NCI-H446 treated with DMSO at 0.1 percent for 48 hours (cell line): ENCODE measurements at places on chromosomes 11 and 22.

DNA sequence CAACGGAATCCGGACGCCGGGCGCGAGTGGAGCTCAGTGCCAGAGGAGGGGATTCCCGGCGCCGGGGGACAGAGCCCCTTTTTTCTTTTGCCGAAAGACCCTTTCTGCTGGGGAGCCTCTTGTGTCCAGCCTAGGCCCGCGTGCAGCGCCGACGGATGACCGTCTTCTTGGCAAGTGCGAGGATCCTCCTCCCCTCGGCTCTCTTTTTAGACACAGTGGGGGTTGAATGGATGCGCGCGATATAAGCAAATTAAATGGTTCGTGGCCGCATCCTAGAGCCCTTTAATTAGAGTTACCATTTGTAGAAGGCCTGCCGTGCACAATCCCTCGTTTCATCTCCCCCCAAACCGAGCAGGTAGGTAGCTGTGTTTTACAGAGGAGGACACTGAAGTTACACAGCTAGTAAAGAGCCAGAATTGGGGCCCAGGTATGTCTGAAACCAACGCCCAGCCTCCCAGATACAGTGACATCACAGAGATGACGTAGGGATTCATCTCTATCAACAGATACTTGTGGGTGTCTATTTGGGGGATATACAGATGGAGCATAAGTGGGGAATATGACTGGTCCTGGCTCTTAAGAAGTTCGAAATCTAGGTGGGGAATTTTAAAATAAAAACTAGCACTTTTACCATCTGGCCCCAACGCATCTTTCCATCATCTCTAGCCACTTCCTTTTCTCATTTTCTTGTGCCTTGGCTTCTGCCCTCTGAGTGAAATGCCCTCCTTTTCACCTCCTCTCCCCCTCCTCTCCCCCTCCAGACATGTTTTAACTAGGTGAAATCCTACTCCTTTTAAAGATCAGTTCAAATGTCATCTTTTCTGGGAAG, 875 bp downstream of the TCP11L1 start:
- peak; percentile 16 for DNase-seq

- DNase-seq, result no peak
Measured at GRCh38 chr22:49719046-49719445, 108.6 kb downstream of the BRD1 start.

- DNase-seq, result no peak
Measured at GRCh38 chr11:73284106-73284505, 12.0 kb downstream of the P2RY6 start.

GRCh38 chr11:61785837-61786402, 6.5 kb downstream of the TMEM258 start:
- no peak for DNase-seq

DNA sequence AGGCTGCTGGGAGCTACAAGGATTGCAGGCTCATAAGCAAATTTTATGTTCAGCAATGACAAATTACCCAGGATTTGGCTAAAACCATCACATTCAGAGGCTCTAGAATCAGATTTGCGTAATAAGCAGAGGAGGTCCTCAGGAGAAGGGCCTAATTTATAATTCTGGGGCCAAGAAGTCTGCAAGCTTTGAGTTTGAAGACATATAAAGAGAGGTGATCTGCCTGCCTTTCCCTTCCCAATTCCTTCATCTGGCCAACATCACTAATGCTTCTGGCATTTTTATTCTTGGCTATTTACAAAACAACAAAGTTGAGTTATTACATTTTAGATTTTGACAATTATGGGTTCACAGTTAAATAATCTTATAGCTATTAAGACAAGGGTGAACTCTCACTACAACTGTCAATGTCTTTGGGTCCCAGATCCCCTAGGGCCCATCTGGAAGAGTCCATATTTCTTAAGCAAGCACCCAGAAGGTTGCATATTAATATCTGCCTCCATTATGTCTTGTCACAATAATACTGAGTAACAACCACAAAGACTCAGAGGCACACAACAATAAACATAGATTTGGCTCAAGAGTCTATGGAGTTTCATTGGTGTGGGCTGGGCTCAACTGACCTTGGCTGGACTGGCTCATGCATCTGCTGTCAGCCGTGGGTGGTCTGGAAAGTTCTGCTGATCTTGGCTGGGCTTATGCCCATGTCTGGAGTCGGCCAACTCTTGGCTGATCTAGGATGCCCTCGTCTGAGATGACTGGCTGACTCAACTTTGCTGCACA, 67.2 kb upstream of the CD82 start:
- peak; percentile 81 for DNase-seq

- no peak for DNase-seq
Measured at GRCh38 chr11:46677169-46677568, 23.2 kb downstream of the ARHGAP1 start.

- DNase-seq, result peak; percentile 32
Measured at GRCh38 chr22:20240447-20240764, 27.7 kb downstream of the RTN4R start.

- DNase-seq, result no peak
Measured at GRCh38 chr11:123260511-123261211, 65.6 kb upstream of the CLMP start.

DNA sequence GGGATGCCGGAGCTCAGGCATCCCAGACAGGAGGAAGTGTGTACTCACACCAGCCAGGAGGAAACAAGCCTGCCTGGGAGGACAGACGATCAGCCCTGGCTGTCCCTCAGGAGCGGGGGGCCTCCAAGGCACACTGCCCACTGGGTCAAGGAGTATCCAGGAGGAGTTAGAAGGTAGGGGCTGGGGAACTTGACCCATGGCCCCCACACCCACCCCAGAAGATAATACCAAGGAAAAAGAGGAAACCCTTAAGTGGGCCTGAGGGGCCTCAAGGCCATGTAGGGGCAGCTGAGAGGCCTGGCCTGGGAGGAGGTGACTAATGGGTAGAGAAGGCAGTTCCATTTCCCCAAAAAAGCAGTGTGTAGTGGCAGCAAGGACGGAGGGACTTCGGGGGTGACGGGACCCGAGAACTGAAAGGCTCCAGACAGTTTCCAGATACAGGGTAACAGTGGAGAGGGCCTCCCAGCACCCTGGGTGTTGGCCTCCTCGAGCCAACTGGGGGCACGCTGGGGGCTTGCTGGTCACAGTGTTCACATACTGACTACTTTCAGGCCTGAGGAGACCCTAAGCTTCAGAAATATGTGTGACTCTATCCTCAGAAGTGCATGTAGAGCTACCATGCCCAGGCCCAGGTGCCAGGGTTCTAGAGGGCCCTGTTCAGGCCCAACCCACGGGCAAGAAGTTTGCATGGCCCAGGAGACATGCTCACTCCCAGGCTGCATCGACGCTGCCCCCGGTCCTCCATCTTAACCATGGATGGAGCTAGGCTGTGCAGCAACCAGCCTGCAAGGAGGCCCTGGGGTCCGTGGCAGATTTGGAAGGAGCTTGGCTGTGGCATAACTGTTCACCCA, 75.7 kb upstream of the PITPNB start:
- DNase-seq, result no peak

GRCh38 chr22:41770715-41771468, 29.6 kb upstream of the CCDC134 start:
- DNase-seq, result no peak

DNA sequence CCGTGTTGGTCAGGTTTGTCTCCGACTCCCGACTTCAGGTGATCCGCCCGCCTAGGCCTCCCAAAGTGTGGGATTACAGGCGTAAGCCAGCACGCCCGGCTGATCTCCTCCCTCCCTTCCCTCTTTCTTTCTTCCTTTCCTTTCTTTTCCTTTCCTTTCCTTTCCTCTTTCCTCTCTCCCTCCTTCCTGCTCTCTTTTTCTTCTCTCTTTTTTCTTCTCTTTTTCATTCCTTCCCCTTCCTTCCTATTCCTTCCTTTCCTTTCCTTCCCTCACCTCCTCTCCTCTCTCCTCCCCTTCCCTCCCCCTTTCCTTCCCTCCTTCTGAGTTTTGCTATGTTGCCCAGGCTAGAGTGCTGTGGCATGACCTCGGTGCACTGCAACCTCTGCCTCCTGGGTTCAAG, 3.9 kb upstream of the ZDHHC5 start:
- no peak for DNase-seq

DNA sequence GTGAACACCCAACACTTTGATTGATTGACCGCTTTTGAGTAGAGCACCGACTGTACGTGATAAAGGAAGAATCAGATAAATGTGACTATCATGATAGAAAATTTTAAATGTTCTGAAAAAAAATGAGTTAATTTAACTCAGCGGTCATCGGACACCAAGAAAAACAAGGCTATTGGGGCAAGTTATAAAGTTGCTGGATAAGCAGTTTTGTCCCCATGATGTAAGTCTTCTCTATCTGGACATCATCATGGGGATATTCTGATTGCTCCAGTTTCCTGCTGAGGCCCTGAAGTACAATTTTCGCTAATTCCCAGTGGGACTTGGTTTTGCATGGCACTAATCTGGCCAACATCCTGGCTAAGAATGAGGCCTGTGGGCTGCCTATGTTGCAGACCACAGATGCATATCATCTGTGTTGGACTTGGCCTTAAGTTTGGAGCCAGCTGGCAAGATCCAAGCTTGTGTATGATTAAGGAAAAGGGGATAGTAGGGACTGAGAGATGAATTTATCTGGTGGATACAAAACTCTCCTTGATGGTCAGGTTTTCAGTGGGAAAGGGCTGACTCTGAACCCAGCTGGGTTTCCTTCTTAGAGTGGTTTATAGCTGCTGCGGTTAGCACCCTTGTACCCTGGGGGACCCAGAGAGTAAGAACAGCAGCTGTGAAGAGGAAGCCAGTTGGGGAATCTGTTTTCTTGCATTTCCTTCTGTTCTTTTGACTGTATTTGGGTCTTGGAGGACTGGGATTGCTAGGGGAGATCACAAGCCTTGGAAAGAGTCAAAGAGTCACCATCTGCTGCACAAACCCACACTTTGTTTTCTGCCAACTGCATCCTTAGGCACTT, 118.3 kb downstream of the SEZ6L start:
- DNase-seq, result peak; percentile 30

GRCh38 chr22:29370537-29370936, 17.8 kb downstream of the AP1B1 start:
- DNase-seq, result no peak

GRCh38 chr11:70078095-70078780, at the start of gene ANO1:
Gene ANO1, plus strand, starts transcription at chr11:70078317. Its CDS starts 290 bp downstream, at chr11:70078607.
- no peak for DNase-seq

DNA sequence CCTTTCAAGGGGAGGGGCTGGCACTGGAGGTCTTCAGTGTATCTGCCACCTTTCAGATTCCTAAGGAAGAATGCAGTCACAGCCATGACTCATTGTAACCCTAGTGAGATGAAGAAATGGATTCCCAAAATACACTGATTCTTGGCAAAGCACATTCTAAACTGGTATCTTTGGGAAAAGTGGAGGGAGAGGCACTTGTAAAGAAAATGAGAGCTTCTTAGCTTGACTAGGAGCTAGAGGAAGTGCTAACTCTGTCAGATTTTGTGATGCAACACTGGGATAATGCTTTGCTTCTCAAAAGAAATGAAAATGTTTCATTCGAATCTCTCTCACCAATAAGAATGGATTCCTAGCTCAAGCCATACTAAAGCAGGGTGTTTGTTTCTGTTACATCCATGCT, 14.3 kb downstream of the NRIP3 start:
- no peak for DNase-seq

DNA sequence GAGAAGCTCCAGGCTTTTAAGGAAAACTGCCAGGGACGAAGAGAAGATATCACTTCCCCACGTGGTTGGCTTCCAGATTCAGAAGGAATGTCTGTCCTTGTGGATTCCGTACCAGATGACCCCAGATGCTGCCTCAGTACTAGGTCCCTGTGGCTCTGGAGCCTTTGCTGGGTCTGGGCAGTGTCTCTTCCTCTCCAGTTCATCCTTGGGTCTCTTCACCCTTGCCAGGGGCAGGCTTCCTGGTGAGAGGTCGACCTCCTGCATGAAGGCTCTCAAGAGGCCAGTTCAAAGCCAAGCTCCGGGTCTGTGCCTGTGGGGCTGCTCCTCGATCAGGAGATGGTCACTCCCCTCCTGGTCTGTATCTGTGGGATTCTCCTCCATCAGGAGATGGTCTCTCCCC, 74.7 kb upstream of the B3GAT1 start:
- DNase-seq, result no peak

GRCh38 chr11:34519595-34520235, 6.1 kb upstream of the ELF5 start:
- DNase-seq, result no peak

DNA sequence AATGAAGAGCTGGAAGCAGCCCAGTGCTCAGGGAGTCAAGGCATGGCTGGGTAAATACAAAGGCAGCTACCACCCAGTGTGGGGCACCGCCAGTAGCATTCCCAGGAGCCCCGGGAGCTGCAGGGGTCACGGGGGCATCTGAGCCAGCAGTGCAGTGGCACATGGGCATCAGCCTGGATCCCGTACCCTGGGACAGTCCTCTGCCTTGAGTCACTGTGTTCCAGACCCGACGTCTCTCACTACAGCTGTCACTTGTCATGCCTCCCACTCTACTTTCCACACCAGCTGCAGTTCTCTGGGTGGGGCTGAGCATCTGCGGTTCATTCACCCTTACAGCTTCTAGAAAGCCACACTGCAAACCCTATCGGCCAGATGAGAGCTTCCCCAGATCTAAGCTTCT, 29.6 kb downstream of the DHCR7 start:
- no peak for DNase-seq
